Natural killer cell treated with Interleukin-12 subunit alpha and Interleukin-12 subunit beta and Interleukin-15 and Interleukin-18, amount 100 ng/mL, for 72 hours (primary cell): ENCODE measurements at places on chromosomes 12 and 14. TPM values are rescaled to one million over a fixed set of nuclear protein-coding genes. Genes with fewer than 3 reads are reported as not detected.

Gene SPRYD3
- 56.5 TPM for total RNA-seq

Gene STON2
- total RNA-seq, result 0.55 TPM

Gene CCER1
- not detected for total RNA-seq

Gene BHLHE41
- total RNA-seq, result not detected

Gene ACSM4
- not detected for total RNA-seq

Gene GRIP1
- total RNA-seq, result 3.2 TPM

Gene ANG
- total RNA-seq, result 1.6 TPM

Gene ARHGDIB
- total RNA-seq, result 543 TPM

- H3K27me3 ChIP-seq, result peaks cover 38% of the 10 kb centered on the region
- no peak overlapping the region for H3K27ac ChIP-seq
- no peak overlapping the region for H3K4me3 ChIP-seq
- H3K36me3 ChIP-seq, result no peaks in the 10 kb centered on the region
- no peak for DNase-seq
Observed at GRCh38 chr14:51335531-51335930, 95.5 kb downstream of the TMX1 start.

GRCh38 chr12:28268608-28269229 is 78.5 kb downstream of the CCDC91 start:
- H3K4me3 ChIP-seq, result no peak overlapping the region
- H3K27ac ChIP-seq, result no peak overlapping the region
- peaks cover 23% of the 10 kb centered on the region for H3K36me3 ChIP-seq
- H3K27me3 ChIP-seq, result no peaks in the 10 kb centered on the region

DNA sequence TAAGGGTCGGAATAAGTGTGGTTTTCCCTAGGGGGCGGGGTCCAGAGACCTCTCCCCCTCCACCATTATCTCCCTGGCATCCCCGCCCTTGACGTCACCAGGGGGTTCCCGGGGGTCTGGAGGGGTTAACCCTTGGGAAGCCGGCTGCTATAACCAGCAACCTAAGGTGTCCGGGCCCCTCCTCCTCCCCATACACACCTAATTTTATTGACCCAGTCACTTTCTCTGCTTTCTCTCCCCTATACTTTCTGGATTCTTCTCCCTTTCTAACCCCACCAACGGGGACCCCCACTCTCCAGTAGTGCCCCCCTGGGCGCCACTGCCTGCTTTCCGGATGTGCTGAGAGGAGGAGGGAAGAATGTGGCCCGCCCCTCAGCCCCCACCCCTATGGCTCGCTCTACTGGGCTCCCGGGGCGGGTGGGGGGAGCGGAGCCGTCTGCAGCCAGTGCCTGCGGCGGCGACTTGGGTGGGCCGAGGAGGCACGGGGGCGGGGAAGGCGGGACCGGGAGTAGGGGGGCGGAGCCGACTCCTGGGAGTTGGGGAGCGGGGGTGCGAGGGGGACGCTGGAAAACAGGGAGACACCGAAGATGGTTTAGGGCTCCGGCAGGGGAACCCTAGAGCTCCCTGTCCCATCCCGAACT is 1.8 kb downstream of the GLI1 start:
- peak overlapping the region; percentile 82 for H3K4me3 ChIP-seq
- H3K27me3 ChIP-seq, result peaks cover 4% of the 10 kb centered on the region

GRCh38 chr12:38961683-38962082 is 56.3 kb upstream of the CPNE8 start:
- H3K4me3 ChIP-seq, result no peak overlapping the region
- no peaks in the 10 kb centered on the region for H3K4me1 ChIP-seq
- H3K36me3 ChIP-seq, result no peaks in the 10 kb centered on the region

DNA sequence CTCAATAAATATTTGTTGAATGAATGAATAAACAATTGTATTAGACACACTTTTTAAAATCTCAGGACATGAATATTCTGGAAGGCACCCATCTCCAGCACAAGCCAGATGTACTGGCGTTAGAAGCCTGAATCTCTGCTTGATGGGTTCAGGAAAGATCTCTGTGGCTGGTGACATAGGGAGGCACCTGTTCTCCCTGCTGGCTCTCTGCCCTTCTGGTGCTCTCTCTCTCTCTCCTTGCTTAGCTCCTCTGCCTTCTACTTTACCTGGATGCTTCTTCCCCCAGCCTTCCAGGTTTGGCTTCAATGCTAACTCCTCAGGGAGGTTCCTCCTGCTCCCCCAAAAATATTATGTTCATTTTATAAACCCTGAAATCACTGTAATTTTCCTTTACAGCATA is 1.5 kb downstream of the CYP46A1 start:
- no peak overlapping the region for H3K27ac ChIP-seq
- H3K27me3 ChIP-seq, result peaks cover 44% of the 10 kb centered on the region
- no peaks in the 10 kb centered on the region for H3K4me1 ChIP-seq
- DNase-seq, result no peak

DNA sequence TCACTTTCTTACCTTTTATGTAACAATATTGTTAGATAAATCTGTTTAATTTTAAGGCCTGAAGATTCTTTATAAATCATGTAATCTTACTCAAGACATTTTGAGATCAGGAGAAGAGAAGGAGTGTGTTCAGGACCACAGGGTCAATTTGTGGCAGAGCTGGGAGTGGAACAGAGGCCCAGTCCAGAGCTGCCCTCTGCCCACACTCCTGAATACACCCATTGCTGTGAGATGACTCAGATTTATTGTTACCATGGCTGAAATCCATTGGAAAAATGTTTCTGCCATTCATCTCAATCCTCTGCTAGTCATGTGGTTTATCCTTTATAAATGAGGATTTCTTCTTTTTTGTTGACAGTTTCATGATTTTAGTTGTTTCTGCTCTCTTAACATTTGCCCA is 100.5 kb upstream of the STXBP6 start:
- DNase-seq, result no peak
- no peaks in the 10 kb centered on the region for H3K36me3 ChIP-seq
- no peak overlapping the region for H3K4me3 ChIP-seq
- no peaks in the 10 kb centered on the region for H3K4me1 ChIP-seq
- H3K27ac ChIP-seq, result no peak overlapping the region
- H3K27me3 ChIP-seq, result peaks cover 15% of the 10 kb centered on the region

- peak; percentile 68 for DNase-seq
- H3K4me3 ChIP-seq, result peak overlapping the region; percentile 100
- H3K36me3 ChIP-seq, result peaks cover 14% of the 10 kb centered on the region
Observed at GRCh38 chr14:52268279-52269061, 972 bp downstream of the PTGDR start.

DNA sequence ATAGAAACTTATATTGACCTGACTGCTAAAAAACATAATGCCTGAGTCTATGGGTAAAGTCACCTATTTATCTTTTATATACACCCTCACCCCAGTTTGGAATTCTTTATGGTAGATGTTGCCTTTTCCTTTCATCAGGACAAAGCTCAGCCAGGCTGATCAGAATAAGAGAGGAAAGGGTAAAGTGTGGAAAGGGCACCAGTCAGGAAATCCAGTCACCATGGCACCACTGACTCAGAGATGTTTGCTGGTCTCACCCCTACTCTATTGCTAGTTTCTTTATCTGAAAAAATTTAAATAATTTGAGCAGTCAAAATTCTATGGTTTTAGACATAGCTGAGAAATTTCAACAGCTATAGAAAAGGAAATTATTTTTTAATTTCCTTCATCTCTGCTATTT is 49.2 kb upstream of the SSTR1 start:
- H3K36me3 ChIP-seq, result no peaks in the 10 kb centered on the region
- peaks cover 20% of the 10 kb centered on the region for H3K27me3 ChIP-seq
- no peak overlapping the region for H3K27ac ChIP-seq
- no peaks in the 10 kb centered on the region for H3K4me1 ChIP-seq

GRCh38 chr12:96029826-96030225 is 5.6 kb downstream of the LTA4H start:
- H3K27me3 ChIP-seq, result no peaks in the 10 kb centered on the region
- H3K36me3 ChIP-seq, result no peaks in the 10 kb centered on the region
- no peak for DNase-seq
- no peak overlapping the region for H3K4me3 ChIP-seq
- H3K4me1 ChIP-seq, result peaks cover 14% of the 10 kb centered on the region

GRCh38 chr12:94225947-94226630 is 77.7 kb downstream of the PLXNC1 start:
- DNase-seq, result no peak
- H3K36me3 ChIP-seq, result peaks cover 14% of the 10 kb centered on the region
- H3K4me3 ChIP-seq, result no peak overlapping the region
- no peaks in the 10 kb centered on the region for H3K27me3 ChIP-seq
- peaks cover 6% of the 10 kb centered on the region for H3K4me1 ChIP-seq

DNA sequence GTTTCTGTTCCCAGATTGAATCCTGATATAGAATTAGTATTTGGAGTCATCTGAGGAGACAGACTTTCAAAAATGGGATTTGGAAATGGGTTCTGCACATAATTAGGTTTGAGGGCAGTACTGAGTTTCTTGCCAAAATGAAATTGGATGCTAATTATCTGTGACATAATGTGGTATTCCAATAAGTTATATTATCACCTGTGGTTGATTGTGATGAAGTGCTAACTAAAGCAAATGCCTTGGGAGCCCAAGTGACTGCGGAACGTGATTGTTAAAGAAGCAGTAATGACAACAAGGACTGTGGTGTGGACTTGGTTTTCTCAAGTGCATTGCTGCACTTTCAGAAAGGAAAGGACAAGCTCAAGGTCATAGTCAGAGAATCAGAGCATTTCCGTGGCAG is 337.0 kb downstream of the IPO8 start:
- no peaks in the 10 kb centered on the region for H3K4me1 ChIP-seq
- H3K27ac ChIP-seq, result no peak overlapping the region
- no peak for DNase-seq
- no peaks in the 10 kb centered on the region for H3K27me3 ChIP-seq
- no peaks in the 10 kb centered on the region for H3K36me3 ChIP-seq

DNA sequence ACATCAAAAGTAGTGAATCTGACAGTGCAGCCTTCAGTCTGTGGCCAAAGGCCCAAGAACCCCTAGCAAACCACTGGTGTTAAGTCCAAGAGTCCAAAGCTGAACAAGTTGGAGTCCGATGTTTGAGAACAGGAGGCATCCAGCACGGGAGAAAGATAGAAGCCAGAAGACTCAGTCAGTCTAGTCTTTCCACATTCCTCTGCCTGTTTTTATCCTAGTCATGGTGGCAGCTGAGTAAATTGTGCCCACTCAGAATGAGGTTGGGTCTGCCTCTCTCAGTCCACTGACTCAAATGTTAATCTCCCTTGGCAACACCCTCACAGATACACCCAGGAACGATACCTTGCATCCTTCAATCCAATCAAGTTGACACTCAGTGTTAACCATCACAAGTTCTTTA is 1255.4 kb downstream of the LRFN5 start:
- no peak for DNase-seq
- H3K36me3 ChIP-seq, result no peaks in the 10 kb centered on the region
- no peaks in the 10 kb centered on the region for H3K4me1 ChIP-seq
- no peak overlapping the region for H3K4me3 ChIP-seq
- no peaks in the 10 kb centered on the region for H3K27me3 ChIP-seq

DNA sequence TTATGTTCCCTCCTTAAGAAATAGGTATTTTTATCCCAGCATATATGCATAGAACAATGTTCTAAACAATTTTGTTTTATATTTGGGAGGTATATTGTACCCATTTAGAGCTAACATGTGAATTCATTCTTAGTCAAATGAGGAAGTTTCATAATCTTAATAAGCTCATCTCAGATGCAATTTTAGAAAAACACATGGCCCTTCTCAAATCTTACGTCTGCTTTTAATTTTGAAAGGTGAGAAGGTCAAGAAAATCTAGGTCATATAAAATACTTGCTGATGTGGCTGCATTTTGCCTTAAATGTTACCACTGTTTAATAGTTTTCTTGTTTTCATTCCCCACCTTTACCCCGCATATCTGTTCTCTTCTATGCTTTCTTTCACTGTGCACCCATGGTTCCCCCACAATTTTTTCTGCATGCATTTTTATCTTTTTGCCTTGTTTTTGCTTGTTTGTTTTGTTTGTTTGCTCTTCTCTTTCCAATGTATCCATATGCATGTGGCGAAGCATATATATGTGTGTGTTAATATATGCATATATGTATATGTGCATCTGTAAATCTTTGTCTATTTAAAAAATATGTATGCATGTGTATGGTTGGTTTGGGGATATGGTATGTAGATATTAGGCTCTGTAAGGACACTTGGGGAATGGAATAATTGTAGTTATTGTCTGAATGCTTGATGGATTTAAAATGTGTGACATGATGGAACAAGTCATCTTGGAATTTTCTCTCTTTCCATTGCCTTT is 317.1 kb downstream of the BCAT1 start:
- no peak overlapping the region for H3K4me3 ChIP-seq
- H3K4me1 ChIP-seq, result no peaks in the 10 kb centered on the region
- H3K27ac ChIP-seq, result no peak overlapping the region
- no peaks in the 10 kb centered on the region for H3K36me3 ChIP-seq

DNA sequence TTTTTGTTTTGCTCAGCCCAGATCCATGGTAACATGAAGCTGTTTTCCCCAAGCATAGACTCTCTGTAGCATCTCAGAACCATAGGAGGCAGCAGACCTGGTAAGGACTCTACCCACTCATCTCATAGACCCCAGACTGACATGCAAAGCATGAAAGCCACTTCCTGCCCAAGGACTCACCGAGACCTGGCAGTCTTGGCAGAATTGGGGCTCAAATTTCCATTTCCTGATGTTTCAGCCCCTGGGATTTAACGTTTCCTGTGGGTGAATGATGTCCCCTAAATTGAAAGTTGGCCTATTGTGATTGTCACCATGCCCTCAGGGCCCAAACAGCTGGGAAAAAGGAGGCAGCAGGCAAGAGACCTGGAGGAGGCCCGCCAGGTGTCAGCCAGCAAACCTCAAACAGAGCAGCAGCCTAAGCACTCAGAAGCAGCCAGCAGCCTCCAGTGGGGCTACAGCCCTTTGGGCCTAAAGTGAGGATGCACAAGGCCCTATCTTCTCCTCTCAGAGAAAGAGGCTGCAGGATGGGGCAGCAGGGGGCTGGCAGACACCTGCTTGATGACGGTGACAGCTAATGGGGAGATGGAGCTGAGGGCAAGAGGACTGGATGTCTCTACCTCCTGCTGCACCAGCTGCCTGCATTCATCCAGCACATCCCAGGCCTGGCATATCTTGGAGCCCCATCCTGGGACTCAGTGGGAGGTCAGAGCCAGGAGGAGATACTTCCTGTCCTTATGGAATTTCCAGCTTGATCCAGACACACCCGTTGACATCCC is 8.5 kb downstream of the KRT85 start:
- no peaks in the 10 kb centered on the region for H3K36me3 ChIP-seq
- H3K4me3 ChIP-seq, result peak overlapping the region; percentile 20
- peaks cover 29% of the 10 kb centered on the region for H3K27me3 ChIP-seq
- peaks cover 46% of the 10 kb centered on the region for H3K4me1 ChIP-seq

DNA sequence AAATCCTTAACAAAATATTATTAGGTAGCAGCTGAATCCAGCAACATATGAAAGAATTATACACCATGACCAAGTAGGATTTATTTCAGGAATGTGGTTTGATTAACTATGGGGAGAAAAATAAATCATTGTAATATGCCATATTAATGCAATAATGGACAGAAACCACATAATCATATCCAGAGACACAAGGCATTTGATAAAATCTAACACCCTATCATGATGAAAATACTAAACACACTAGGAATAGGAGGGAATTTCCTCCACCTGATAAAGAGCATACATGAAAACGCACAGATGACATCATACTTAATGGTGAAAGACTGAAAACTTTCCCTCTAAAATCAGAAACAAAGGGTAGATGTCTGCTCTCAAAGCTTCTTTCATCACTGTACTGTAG is 238.9 kb downstream of the PHLDA1 start:
- H3K4me1 ChIP-seq, result peaks cover 30% of the 10 kb centered on the region
- H3K27ac ChIP-seq, result peak overlapping the region; percentile 97
- H3K36me3 ChIP-seq, result peaks cover 15% of the 10 kb centered on the region

GRCh38 chr12:121568971-121569751 is 11.7 kb downstream of the KDM2B start:
- peaks cover 6% of the 10 kb centered on the region for H3K36me3 ChIP-seq
- H3K4me1 ChIP-seq, result peaks cover 8% of the 10 kb centered on the region
- H3K27me3 ChIP-seq, result no peaks in the 10 kb centered on the region
- no peak for DNase-seq
- no peak overlapping the region for H3K4me3 ChIP-seq

- no peak overlapping the region for H3K4me3 ChIP-seq
- H3K27ac ChIP-seq, result no peak overlapping the region
- DNase-seq, result peak; percentile 44
- peaks cover 17% of the 10 kb centered on the region for H3K4me1 ChIP-seq
Observed at GRCh38 chr12:6378709-6379472, 3.5 kb upstream of the SCNN1A start.
